Fibroblast of the conjunctiva (primary cell): ENCODE measurements at places on chromosomes 2 and 18.
A peak's percentile ranks its signal among the peaks of the same experiment; 100 is the strongest.

GRCh38 chr2:18159896-18160295 is 281.4 kb downstream of the KCNS3 start:
- no peak for DNase-seq

GRCh38 chr2:201261471-201261870 is 1.1 kb downstream of the CASP8 start:
- DNase-seq: no peak

DNA sequence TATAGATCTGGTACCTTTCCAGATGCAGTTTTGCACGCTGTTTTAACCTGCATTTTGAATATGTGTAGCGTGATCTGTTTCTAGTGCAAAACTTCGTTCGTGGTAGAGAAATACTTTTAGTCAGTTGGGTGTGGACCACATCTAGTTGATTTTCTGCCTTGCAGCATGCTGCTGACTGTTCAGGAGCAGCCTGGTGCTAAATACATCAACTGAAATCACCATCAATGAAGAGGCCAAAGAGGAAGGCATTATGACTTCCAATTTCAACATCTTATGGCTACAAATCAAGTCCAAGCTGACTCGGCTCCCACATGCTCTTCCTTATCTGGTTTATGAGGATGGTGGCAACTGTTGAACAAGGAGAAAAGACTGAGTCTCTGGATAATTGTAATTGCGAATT is 298.5 kb downstream of the ZNF521 start:
- DNase-seq: no peak

DNA sequence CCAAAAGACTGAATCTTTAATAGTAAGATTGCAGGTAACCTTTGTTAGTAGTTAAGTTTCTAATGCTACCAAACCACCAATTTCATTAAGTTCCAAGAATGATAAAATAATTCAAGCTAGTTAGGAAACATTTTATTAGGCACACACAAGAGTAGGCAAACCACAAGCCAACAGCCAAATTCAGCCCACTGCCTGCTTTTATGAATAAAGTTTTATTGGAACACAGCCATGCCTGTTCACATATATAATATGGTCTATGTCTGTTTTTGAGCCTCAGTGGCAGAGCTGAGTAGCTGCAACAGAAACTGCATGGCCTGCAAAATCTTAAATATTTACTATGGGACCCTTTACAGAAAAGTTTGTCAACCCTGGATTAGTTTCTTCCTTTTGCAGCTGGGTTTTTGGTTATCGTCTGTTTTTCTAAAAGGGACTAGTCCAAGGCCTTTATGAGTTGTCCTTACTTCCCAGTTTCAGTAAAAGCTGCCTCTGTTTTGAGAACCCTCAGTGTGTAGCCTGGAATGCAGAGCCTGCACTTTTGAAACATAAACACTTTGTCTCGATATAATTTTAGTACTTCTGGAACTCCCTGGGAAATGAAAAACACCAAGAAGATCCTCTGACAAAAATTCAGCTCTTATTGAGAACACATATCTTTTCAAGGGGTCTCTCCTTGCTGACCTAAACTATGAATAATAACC is 39.1 kb downstream of the FRZB start:
- DNase-seq: no peak

GRCh38 chr2:222257645-222258044 is 41.2 kb downstream of the PAX3 start:
- DNase-seq: no peak

DNA sequence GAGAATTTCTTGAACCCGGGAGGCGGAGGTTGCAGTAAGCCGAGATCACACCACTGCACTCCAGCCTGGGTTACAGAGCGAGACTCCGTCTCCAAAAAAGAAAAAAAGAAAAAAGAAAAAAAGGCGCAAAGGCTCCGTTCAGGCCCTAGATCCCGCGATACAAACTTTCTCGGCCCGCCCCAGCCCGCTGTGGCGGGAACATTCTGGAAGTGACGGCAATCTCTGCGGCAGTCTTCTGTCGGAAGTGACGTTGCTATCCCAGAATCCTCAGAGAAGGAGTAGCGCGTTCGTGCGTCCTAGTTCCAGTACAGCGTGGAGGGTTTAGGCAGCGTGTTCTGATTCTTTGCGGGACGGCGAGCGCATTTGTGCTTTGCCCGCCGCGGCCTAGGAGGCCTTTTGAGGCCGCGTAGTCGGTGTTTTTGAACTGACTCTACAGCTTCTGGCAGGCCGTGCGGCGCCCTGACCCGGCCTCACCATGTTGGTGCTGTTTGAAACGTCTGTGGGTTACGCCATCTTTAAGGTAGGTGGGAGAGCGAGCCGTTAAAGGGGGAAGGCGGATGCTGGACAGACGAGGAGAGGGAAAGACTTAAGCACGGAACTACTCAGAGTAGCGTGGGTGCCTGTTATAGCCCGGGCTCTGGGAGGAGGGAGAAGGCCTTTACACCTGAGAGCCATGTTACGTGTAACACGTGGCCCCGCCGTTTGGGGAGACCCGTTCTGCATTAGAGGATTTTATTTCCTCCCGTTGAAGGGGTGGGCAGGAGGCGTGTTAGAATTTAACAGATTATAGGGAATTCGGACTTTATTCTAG is at the start of gene NOP58:
Gene NOP58 (plus strand): TSS at position 297 of the 811 bp plus-strand sequence. CDS start 179 bp downstream, at position 476.
- DNase-seq: peak; percentile 89

GRCh38 chr2:15546297-15547098 is 14.6 kb downstream of the NBAS start:
- DNase-seq: no peak

- no peak for DNase-seq
Measured at GRCh38 chr2:50014168-50014567, 859.9 kb upstream of the FSHR start.

DNA sequence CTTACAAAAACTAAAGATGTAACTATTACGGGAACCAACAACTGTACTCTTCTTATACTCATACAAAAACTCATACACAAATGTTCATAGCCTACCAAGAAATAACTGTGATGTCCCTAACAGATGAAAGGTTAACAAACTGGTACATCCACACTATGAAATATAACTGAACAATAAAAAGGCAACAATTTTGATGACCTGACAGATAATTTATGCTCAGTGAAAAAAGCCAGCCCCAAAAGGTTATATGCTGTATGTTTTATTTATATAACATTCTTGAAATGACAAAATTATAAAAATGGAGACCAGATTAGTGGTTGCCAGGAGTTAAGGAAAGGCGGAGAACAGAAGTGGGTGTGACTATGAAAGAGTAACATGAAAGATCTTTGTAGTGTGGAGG is 31.3 kb downstream of the REV1 start:
- DNase-seq: no peak

GRCh38 chr2:84938194-84938879 is 32.6 kb upstream of the KCMF1 start:
- no peak for DNase-seq

DNA sequence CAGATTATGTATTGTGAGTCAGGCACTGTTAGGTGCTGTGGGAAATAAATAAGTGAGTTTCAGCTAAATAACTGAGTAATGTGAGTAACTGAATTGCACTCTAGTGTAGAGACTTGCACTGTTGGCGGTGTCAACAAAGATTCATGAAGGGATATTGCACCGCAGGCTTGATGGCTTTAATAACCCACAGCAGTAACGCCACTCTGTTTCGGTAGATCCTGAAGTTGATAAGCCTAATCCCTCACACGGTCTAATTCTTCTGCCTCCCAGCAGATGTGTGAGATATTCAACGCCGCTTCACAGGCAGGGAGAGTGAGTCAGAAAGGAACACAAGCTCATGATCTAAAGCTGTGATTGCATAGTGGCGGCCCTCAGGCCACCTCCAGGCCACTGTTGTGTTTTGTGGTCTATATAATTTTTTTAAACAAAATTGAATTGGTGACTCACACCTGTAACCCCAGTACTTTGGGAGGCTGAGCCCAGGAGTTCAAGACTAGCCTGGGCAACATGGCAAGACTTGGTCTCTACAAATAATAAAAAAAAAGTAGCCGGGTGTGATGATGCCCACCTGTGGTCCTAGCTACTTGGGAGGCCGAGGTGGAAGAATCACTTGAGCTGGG is 94.3 kb downstream of the LIPG start:
- DNase-seq: no peak

GRCh38 chr18:50008306-50008705 is 186.6 kb downstream of the MYO5B start:
- DNase-seq: no peak

- peak; percentile 58 for DNase-seq
Measured at GRCh38 chr2:216195565-216196029, 86.4 kb downstream of the XRCC5 start.

GRCh38 chr18:23137788-23138216 is 2.5 kb downstream of the CABLES1 start:
- DNase-seq: no peak

DNA sequence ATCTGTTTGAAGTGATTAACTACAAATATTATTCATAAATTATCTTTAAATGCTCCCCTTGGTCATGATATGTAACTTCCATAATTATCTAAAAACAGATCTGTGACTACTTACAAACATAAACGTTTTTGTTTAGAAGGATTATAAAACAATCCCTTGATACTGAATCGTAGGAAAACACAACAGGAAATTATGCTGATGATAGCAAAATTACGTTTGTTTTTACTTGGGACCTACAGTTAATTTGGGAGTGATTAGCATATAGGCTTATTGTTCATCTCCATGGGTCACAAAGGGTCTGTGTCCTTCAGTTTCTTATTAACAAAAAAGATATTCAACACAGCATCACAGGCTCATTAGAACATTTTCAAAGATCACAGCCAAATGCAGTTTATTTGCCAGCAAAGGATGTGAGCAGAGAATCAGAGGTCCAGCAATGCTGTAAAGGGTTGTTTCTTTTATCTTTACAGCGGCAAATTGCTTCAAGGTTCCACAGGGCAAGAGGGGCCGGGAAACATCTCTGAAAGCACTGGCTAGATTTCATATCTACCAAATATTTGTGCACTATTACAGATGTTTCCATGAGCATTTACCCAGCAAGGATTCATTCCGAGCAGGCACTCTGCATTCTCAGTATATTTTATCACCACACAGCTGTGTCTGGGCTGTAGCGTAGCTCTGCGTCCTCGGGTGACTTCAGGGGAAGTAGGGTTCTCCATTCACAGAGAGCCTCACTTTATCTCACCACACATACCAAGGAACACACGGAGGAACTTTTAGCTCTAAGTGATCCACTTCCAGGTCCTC is 4.1 kb downstream of the CCDC195 start:
- peak; percentile 4 for DNase-seq

DNA sequence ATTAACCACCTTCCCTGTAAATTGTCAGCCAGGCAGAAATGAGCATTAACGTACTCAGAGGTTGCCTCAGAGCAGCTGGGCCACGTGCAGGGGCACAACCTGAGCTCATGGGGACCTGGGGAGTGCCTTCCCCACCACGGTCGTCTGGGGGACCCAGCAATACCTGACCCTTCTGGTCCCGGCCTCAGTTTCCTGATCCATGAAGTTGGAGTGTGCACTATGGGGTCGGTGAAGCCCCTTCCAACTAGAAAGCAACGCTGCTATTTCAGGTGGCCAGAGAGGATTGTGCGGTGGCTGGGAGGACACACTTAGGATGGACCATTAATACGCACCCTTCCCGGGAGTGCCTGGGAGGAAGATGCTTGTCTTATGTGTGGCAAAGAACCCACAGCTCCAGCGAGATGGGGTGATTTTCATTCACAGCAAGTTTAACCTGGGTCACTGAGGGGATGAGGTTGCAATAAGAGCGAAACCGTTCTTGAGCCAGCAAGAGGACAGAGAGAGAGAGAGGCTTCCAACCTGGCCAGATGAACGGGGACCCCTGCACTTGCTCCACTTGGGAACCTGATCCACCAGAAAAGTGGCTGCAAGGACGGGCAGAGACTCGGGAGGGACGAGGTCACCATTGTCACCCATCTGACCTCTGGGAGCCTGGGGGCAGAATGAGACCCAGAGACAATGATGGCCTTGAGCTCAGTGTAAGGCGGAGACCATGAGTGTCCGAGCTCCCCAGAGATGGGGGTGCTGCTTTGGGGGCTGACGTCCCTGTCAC is 36.2 kb downstream of the NGEF start:
- no peak for DNase-seq

GRCh38 chr2:38934742-38935141 is 45.1 kb downstream of the ARHGEF33 start:
- no peak for DNase-seq

DNA sequence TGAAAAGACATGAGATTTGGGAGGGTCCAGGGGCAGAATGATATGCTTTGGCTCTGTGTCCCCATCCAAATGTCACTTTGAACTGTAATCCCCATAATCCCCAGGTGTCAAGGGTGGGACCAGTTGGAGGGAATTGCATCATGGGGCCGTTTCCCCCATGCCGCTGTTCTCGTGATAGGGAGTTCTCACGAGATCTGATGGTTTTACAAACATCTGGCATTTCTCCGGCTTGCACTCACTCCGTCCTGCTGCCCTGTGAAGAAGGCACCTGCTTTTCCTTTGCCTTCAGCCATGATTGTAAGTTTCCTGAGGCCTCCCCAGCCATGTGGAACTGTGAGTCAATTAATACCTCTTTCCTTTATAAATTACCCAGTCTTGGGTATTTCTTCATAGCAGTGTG is 51.4 kb downstream of the LPIN1 start:
- no peak for DNase-seq

DNA sequence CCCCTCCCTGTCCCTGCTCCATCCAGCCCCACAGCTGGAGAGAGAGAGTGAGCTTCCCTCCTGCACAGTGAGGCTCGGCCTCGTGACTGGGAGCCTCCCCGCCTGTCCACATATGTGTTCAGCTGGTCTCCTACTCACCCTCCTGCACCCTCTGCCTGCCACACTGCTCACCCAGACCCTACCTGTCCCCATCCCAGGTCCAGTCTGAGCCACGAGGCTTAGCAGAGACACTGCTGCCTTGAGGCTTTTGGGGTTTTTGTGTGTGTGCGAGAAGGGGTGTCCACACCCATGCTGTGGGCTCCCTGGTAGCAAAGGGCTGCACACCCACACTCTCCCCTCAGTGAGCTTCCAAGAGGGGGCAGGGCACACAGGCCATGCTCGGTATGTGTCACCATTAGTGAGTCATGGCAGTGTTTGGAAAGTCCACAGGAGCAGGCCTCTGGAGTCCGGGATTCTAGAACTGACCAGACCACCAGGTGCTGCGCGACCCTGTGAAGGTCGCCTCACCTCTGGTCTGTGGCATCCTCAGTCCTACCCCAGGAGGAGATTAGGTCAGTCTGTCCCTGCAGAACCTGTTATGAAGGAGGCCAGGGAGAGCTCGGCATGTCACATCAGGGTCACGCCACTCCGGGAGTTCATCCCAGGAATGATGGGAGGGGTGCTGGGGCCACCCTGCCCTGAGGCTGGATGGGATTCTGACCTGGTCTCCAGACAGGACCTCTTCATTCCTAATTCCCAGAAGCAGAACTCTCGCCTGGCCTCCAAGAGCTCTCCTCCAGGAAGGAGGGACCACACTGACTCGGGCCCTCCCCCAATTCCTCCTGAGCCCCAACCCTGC is 39.9 kb upstream of the SMAD7 start:
- DNase-seq: no peak

- DNase-seq: no peak
Measured at GRCh38 chr2:64311191-64311910, 142.6 kb upstream of the LGALSL start.

DNA sequence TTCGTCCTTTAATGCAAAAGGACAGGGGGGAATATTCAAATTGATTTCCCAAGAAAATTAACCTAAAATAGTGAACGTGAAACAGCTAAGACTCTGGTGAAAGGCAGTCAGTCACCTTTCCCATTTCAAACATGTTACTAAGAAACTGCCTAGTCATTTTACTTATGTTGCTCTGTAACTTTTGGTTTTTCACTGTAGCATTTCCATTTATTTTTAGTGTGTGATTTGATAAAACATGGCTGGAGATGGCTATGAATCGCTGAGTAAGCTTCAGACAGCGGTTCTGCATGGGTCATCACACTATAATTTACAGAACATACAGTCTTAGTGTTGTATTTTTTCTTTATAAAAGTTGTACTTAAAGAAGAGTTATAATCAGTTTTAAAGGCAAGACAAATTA is 16.0 kb upstream of the KIDINS220 start:
- no peak for DNase-seq
